ENCODE measurements at places on chromosomes 16 and 17.

DNA sequence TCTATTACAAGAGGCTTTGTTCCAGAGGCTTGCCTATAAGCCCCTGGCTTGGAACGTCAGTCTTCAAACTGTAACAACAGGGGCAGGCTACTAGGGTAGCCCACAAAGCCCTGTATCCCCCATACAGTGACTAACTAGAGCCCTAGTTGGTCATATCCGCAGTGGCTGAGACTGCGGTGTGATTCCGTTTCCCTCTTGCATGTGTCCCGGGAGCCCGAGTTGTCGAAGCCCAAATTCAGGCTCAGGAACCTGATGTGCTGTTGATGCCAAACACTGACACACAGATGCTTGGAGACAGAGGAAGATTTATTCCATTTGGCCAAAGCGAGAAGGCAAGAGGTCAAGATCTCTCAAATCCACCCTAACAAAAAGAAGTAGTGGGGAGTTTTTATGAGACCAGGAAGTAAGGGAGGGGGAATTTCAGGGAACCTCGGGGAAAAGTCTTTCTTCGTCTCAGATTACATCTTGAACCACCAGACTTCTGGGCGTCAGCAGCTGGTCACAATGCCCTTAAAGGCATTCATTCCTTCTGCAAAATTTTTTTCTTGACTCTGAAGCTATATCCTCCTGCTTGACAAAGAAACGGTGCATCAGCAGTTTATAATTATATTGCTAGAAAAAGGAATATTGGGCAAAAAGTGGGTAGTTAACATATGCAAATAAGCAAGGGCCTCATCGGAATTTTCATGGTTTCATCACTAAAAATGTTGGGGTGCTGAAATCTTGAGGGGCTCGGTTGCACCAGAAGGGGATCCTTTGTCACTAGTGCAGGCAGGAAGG is 879 bp downstream of the SLFN5 start:
- peak; percentile 35 for DNase-seq

- DNase-seq = no peak
Measured at GRCh38 chr17:76273445-76274111, 8.4 kb downstream of the UBALD2 start.

DNA sequence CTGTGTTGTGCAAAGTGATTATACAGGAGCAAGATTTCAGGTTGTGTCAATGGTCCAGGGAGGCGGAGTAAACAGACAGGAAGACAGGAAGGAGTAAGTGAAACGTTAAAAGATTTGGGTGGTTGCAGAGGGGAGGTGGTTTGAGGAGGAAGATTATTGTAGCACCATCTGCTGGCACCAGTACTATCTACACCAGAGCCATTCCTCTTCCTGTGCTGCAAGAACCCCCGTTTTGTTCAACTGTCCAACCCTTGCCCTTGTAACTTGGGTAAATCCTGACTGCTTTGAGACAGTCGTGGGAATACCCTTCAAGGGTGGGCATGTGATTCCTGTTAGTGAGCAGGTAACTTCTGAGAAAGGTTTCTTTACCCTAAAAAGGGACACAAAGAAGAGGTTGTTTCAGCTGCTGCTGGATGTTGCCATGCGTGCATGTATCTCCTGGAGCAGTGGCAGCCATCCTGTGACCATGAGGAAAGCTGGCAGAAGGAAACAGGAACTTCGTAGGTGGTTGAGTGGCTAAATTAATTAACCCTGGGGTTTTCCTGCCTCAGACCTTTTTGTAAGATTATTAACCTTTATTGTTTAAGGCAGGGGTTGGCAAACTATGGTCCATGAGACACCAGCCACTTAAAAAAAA is 124.1 kb downstream of the PRKCA start:
- DNase-seq = no peak

- DNase-seq = peak; percentile 76
Measured at GRCh38 chr17:38748149-38748891, at the start of gene PCGF2. PCGF2 (minus strand) TSS chr17:38748336; CDS start chr17:38740402, 7,934 bp downstream.

- DNase-seq = no peak
Measured at GRCh38 chr17:81306491-81306890, 11.4 kb upstream of the SLC38A10 start.

DNA sequence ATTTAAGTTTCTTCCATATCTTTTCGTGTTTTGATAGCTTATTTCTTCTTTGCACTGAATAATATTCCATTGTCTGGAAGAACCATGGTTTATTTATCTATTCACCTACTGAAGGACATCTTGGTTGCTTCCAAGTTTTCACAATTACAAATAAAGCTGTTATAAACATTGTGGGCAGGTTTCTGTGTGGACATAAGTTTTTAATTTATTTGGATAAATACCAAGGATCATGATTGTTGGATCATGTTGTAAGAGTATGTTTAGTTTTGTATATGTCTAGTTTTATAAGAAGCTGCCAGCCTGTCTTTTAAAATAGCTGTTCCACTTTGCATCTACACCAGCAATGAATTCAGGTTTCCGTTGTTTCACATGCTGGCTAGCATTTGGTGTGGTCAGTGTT is 339.4 kb downstream of the CDH11 start:
- no peak for DNase-seq

DNA sequence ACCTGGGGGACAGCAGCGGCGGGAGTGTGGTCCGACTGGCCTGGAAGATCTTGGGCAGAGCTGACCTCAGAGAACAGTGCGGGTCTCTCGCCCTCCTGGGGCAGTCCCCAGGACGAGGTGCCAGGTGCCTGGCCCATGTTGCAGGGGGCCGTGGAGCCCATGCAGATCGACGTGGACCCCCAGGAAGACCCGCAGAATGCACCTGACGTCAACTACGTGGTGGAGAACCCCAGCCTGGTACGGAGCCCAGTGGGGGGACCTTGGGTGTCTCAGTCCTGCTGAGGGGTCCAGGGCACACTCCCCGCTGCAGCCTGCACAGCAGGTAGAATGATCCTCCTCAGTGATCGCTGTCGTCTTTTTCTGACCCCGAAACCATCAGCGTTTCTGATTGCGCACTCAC is 1.4 kb downstream of the GPS1 start:
- no peak for DNase-seq
